Vagina (tissue), 2 donors: ENCODE measurements at places on chromosomes 3 and 15.

DNA sequence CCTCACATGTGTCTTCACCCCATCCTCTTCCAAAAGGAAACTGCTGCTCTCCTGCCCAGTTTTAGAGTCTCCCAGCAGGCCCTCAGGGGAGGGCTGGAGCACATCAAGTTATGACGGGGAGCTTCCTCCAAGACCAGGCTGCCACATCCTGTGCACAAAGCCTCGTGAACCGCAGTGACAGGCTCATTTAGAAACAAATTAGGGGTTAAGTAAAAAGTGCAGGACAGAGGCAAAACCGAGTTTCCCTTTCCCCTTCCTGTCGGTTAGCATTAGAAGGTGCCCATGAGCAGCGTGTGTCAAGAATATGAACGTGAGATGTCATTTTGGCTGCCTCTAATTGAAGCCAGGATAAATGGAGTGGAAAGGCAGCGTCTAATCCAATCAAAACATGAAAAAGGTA is 199.7 kb downstream of the ARRDC4 start:
- no peak for DNase-seq

- no peak for DNase-seq
These were observed 223.3 kb upstream of the TPRG1 start for GRCh38 chr3:188948281-188948996.

DNA sequence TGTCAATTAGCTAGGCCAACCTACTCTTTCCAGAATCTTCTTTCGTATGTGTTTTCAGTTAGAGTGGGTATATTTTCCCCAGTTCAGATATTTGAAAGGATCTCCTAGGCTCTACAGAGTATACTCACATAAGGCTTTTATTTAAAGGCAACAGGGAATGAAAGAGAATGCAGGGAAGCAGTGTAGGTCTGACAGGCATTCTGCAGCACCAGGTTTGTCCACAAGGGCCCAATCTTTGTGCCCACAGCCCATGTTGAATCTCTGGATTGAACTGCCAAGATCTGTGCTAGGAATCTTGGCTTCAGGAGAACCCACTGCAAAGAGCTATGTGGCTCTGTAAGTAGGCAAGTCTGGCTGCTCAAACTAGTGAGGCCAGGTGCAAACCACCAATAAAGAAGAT is 24.2 kb upstream of the GALNT15 start:
- no peak for DNase-seq

DNA sequence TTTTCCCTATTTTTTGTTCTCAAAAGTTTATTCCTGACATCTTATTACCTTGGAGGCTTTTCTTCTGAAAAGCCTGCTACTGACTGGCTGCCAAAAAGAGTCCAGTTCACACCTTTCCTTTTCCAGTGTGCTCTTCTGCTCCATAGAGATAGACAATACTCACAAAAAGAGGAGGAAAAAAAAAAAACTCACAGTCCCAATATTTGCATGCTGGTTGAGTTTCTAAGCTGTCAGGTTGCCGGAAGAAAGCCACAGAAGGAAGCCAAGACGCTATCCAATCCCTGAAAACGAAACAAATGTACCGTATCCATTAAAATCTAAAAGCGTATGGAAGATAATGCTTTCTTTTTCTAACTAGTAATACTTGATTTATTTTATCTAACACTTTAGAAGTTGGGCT is 299.5 kb downstream of the CADM2 start:
- no peak for DNase-seq
